ENCODE measurements at places on chromosomes 2 and 18. TPM values are rescaled to one million over a fixed set of nuclear protein-coding genes. Genes with fewer than 3 reads are reported as not detected.

PRKAG3 gene
- not detected for total RNA-seq

GRCh38 chr2:65392609-65393008, 39.8 kb downstream of the SPRED2 start:
- H3K27ac ChIP-seq: no peak overlapping the region
- H3K4me3 ChIP-seq: no peak overlapping the region
- no peak for DNase-seq

DNA sequence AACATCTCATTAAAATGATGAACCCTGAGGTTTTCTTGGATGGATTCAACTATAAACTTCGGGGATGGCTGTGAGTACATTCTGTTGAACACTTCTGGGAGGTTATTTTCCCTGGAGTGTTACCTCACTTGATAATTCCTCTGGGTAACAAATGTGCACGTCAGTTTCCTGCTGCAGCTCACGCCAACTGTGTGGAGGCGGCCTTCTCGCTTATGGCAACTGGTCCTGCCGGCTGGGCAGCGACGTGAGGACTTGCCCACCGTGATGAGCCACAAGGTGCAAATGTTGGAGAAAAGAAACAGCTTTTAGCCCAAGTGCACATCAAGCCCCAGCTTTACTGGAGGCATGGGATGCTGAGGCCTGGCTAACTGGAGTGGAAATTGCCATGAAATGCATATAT, 15.9 kb downstream of the MYCN start:
- H3K4me1 ChIP-seq: no peaks in the 10 kb centered on the region
- H3K27me3 ChIP-seq: peaks cover 9% of the 10 kb centered on the region
- H3K36me3 ChIP-seq: no peaks in the 10 kb centered on the region
- DNase-seq: no peak

DNA sequence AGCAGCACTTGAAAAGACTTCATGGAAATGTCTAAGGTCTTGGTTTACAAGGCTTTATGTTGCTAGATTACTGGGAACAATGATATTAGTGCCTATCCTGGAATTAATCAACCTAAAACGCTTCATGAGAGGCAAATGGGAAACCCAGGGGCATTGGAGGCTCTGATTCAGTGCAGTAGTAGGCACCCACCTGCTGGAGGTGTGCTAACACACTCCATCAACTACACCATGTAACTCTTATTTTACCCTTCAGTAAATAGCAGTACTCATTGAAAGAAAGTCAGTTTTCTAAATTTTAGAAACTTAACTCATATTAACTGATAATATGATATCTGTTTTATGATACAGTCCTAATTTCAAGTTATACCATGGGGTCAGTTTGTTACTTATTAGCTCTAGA, 17.4 kb upstream of the HNRNPA3 start:
- no peak overlapping the region for H3K27ac ChIP-seq
- no peak overlapping the region for H3K4me3 ChIP-seq
- H3K27me3 ChIP-seq: no peaks in the 10 kb centered on the region
- no peaks in the 10 kb centered on the region for H3K36me3 ChIP-seq
- H3K4me1 ChIP-seq: peaks cover 7% of the 10 kb centered on the region

Measured in activated T-helper 1 cell treated with anti-CD3 and anti-CD28 coated beads, Interleukin-12 subunit alpha, Interleukin-12 subunit beta, Interleukin-2, Interleukin-4 antibody, amounts not matched to agents 30 ng/mL and 10 ng/mL and 1 ng/mL, durations not matched to agents 14 hours and 24 hours and 36 hours (primary cell).